ENCODE measurements at places on chromosomes 13 and 19.

DNA sequence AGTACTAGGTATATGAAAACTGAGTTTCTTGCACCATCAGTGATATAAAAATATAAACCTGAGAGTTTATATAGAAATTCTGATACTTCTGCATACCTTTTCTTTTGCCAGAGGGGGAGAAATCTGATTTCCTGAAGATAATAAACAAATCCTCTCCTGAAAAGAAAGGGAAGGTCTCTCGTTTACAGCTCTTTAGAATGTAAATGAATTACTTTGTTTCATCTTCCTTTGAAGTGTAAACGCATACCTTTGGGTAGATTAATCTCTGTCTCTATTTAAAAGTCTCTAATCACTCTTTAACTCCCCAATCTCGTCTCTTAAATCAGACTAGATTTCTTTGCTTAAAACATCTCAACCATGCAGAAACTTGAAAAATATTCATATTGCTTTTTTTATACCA, 1092.9 kb downstream of the SLITRK5 start:
- DNase-seq = no peak

DNA sequence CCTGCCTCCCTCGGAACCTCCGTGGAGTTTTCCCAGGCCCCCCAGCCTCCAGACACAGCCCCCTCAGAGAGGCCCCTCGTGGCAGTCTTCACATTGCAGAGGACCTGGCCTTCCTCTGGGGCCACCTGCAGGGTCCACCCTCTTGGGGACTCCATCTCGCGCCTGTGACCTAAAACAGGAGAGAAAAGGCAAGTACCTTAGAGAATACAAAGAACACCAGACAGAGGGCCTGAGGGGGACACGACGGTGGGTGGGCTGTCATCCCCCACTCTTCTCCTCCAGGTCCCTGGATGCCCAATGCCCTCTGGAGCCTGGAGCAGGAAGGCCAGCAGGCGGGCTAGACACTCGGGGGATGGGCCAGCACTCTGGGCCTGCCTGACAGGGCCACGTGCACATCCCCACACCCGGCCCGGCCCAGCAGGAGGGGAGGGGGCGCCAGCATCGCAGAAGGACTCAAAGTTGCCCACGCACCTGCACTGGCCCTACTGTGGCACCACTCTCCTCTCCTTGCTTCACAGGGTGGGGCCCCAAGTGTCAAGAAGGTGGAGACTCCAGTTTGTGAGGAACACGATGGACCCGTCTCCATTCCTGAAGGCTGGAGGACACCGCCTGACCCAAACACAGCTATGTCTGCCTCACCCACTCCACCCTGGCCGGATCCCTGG, 4.3 kb upstream of the A1BG start:
- no peak for DNase-seq

- no peak for DNase-seq
Observed at GRCh38 chr13:19183676-19184075, 2.1 kb upstream of the TUBA3C start.

DNA sequence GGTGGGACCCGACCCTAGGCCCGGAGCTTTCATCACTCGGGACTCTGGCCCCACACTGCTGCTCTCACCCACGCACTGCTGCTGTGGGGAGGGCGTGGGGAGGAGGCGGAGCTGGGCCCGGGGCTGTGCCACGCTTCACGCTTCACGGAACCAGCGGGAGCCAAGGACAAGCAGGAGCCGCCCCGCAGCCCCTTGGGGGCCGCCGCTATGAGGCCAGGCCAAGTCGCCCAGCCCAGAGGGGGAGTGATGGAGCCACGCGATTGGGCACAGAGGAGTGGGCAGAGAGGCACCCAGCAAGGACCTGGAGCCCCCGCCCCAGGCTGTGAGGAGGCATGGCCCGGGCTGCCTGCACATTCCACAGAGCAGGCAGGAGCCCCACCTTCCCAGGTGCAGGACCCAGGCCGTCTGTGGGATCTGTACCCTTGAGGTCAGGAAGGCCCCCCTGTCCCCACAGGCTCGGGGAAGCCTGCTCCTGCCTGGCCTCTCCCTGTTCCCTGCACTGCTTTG, 10.2 kb upstream of the SUPT20H start:
- DNase-seq = no peak

DNA sequence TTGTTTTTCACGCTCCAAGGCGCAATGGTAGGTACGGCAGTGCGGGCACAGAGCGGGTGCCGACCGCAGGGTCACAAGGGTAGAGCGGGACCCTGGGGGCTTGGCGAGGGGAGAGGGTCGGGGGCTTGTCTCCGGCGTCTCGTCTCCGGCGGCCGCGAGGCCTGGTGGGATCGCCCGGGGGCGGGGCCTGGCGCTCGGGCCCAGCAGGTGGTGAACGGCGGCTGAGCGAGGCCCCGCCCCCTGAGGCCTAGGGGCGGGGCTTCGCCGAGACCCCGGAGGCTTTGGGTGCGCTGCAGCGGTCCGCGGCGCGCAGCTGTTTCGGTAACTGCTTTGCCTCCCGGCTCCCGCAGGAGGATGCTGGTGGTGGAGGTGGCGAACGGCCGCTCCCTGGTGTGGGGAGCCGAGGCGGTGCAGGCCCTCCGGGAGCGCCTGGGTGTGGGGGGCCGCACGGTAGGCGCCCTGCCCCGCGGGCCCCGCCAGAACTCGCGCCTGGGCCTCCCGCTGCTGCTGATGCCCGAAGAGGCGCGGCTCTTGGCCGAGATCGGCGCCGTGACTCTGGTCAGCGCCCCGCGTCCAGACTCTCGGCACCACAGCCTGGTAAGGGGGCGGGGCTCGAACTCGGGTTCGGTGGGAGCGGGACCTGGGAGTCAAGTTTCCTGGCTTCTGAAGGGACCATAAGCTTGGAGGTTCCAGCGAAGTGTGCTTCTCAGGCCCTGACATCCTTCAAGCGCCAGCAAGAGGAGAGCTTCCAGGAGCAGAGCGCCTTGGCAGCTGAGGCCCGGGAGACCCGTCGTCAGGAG, at the start of gene TSEN34:
Gene TSEN34, plus strand, starts transcription at position 298 of the 800 bp plus-strand sequence. Its CDS starts 57 bp downstream, at position 355.
- peak; percentile 30 for DNase-seq

DNA sequence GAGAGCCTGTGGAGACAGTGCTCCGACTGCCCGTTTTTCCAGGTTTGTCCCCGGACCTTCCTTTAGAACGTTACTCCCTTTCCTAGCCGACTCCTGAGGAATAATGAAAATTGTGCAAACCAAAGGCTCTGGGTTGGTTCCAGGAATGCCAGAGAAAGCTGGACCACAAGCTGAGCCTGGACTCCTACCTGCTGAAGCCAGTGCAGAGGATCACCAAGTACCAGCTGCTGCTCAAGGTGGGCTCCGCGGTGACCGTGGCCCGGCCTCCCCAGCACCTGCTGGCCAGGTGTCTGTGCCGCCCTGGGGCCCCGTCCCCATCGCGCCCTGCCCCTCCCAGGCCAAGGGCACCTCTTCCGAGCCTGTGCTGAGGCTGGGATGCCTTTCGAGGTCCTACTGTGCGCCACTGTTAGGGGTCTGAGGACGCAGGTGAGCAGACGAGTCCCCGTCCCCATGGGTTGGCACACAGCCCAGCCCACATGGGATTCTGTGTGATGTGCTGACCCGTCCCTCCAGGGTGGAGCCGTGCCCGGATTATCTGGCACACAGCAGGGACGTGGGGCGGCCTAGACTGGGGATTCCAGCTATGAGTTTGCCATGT, 20.5 kb upstream of the F7 start:
- no peak for DNase-seq

- DNase-seq = no peak
Observed at GRCh38 chr13:81184556-81185265, 843.8 kb upstream of the SPRY2 start.
